ENCODE measurements at places on chromosomes 5 and 9.
A peak's percentile ranks its signal among the peaks of the same experiment; 100 is the strongest.

DNA sequence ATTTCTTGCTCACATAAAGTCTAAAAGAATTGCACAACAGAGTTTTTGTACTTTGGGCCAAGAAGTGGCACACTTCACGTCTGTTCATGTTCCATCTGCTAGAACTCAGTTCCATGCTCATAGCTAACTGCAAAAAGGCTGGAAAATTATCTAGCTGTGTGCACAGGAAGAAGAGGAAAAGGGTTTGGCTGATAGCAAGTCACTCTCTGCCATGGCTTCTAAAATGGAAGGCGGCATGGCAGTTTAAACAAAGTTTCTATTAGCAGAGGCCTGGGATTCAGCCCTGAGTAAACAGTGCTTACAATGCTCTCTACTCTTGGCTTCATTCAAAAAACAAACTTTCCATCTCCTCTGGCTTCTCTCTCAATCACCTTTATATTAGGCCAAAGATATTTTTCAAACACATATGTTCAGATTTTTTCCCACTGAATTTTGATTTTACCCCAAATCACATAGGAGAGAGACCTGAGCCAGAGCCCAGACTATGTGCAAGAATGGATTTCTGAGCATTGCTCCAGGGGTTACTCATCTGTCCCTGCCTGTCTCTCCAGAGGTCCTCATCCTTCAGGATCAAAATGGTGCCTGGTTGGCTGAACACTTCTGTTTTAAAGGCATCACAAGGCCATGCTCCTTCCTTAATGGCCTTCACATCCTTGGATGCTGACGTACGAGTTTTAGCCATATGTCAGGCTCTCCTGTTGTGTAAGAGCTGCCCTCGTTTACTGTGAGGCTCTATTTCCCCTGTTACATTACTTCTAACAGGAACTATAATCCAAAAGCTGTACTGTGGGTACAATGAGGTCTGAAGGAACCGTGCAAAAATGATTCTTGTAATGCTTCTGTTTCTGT, 226.6 kb downstream of the SAXO1 start:
- DNase-seq = no peak

DNA sequence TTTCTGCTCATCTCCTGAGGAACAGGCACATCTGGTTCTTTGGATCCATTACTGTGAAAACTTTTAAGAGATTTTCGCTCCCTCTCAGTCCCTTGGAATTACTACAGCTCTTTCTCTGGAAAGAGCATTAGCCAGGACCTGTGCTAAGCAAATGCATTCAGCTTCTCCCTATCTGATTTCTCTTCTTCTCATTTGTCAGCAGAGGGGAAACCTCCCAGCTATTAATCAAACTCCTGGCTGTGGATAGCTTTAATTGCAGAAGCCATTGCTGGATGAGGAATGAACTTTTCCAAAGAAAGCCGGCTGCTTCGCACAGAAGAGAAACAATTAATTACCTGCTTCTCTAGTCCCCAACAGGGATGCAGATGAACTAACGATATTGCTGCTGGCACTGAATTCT, 37.9 kb downstream of the TLR4 start:
- DNase-seq = no peak

GRCh38 chr5:81292130-81292529, 9.3 kb upstream of the ZCCHC9 start:
- no peak for DNase-seq

GRCh38 chr5:138528208-138528607, 14.8 kb downstream of the ETF1 start:
- DNase-seq = no peak

GRCh38 chr5:22892441-22892840, 39.3 kb upstream of the CDH12 start:
- no peak for DNase-seq

- no peak for DNase-seq
These were observed 86.5 kb downstream of the EGFLAM start for GRCh38 chr5:38344891-38345290.

DNA sequence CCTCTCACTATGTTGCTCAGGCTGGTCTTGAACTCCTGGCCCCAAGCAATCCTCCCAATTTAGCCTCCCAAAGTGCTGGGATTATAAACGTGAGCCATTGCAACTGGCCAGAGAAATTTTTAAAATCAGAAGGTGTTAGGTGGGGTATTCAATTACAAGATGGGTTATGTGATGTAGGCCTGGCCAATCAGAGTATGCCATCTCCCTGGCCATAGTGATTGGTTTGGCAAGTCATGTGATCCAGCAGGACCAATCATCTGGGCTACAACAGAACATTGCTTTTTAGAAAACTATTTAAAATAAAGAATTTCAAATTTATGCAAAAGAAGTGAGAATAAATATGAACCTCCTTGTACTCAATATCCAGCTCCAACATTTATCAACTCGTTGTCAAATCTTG, 22.4 kb downstream of the NMRK1 start:
- DNase-seq = no peak

- DNase-seq = no peak
These were observed 74.8 kb downstream of the NEK6 start for GRCh38 chr9:124332361-124333202.

GRCh38 chr5:163565492-163565891, 60.1 kb downstream of the MAT2B start:
- DNase-seq = no peak

DNA sequence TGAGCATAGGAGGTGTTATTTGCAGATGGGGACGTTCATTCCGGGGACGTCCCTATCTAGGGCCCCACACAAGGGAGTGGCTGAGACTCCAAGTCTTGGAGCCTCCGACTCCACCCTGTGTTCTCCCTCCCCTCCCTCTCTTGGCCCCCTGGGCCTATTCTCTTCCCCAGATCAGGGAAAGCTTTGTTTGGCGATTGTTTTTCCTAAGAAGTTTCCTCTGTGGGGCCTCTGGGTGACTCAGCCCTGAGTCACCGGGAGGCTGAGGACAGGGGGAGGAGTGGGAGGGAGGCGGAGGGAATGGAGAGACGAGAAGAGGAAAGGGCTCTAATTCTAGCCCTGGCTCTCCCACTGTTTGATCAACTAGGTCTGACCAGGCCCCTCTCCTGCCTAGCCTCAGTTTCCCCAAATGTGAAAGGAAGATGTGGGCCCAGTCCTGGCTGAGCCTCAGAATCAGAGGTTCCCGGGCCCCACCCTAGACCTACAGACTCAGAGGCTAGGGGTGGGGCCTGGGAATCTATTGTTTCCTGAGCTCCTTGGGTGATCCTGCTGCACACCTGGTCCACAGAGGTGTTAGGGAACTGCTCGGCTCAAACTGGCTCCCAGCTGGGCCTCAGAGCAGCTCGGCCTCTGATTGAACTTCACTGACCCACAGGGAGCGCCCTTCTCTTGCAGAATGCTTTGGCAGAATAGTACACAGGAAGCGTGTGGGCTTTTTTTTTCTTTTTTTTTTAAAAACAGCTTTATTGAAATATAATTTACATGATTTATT, 19.2 kb downstream of the GSN start:
- peak; percentile 78 for DNase-seq

DNA sequence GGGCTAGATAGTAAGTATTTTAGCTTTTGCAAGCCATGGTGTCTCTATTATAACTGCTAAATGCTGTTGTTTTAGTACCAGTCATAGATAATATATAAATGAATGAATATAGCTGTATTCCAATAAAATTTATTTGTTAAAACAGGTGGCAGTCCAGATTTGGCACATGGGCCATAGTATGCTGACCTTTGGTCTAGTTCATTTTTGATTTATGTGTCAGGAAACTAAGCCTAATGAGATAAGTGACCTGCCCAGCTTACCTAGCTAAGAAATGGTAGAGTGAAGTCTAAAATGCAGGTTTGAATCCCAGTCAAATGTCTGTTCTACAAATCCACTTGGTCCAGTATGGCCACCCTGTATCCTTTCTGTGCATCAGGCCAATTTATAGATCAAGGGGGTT, 139.3 kb downstream of the ALDH1A1 start:
- DNase-seq = no peak

- DNase-seq = no peak
These were observed 146.9 kb downstream of the KIAA0825 start for GRCh38 chr5:94471521-94471920.

DNA sequence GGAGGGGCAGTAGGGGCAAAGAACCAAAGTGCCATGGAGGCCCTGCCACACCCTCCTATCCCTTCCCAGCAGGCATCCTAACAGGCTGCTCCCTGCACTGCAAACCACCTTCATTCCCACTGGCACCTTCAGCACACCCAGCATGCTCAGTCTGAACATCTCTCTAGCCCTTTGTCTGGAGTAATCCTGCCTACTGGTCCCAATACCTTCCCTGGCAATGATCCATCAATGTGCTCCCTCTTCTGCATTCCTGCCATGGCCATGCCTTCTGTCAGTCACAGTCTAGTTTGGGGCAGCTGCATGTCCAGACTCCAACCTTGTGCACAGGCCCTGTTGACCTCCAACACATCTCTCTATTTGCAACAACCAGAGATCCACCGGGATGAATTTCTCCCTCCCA, 4.9 kb downstream of the MACROH2A1 start:
- DNase-seq = no peak

GRCh38 chr9:79471580-79472543, 99.9 kb upstream of the TLE4 start:
- peak; percentile 36 for DNase-seq

DNA sequence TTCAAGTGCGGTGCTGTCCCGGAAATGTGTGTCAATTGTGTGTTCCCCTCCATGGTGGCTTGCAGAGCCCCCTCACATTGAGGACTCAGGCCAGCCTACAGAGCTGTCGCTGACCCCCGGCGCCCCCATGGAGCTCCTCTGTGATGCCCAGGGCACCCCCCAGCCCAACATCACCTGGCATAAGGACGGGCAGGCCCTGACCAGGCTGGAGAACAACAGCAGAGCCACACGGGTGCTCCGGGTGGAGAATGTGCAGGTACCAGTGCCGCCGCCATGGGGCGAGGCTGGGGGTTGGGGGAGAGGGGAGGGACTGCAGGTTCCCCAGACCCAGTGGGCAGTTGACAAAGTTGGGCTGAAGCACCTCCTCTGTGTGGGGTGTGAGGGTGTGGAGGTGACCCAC, 50.4 kb upstream of the ASS1 start:
- no peak for DNase-seq

DNA sequence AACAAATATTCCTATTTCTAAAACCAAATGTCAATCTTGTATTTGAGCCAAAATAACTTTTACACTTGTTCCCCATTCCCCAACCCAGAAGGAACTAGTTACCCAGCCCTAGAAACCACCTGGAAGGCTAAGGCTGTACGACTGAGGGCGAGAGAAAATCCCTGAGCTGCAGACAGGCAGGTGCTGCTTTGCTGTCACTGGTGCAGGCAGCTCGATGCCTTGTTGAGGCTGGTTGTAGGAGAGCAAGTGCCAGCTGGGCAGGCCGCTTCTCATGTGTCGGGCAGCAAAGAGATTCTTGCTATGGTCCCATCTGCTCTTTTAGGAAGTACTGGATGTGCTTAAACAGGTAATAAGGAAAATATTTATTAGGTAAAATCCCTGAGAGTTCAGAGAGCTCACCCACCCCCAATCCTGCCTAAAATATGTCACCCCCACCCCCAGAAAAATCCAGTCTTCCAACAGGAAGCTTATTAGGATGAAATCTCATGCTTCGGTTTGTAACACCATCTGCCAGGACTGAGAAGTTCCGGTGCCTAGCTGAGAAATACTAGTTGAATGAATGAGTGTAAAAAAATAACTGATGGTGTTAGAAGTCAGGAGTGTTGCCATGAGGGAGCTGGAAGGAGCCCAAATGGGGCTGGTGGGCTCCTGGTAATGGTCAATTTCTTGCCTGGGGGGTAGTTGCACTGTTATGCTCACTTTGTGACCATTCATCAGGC, 91.1 kb upstream of the DMRT1 start:
- no peak for DNase-seq

GRCh38 chr5:111422747-111423720, 89.3 kb downstream of the STARD4 start:
- DNase-seq = no peak

DNA sequence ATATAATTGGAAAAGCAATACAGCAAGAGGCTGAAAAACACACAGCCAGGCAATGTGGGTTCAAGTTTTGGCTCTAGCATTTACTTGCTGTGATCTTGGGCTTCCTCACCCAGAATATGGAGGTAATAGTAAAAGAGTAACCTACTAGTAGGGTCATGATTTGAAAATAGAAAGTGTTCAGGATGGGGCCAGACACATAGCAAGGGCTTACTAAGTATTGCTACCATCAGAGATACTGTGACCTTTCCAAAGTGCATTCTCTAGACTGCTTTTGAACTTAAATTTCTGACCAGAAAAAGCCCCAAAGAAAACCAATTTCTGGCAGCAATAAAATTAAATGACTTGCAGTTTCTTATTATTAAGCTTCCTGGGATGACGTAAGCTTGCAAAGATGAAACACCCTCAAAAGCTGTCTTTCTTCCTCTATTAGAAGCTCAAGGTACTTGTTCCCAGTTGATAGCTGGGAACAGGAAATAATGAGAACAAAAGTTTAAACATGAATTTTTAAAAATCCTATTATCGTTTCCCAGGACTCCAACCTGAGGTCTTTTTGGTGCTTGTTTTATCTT, 20.3 kb downstream of the SLC45A2 start:
- DNase-seq = no peak

DNA sequence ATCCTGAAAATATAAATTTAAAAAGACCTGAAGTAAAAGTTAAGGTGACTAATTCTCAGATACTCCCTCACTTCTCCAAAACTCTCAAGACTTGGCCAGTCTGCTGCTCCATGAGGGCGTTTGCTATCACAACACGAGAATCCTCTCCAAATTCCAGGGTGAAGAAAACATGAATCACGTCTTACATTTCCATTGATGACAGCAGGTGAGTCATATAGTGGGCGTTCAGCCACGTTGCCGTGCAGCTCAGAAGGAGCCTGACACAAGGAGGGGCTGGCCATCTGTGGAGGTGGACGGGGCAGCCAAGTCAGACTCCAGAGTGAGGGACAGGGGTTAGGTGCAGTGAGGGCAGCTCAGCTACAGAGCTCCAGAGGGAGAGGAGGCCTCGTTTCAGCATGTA, 555.1 kb upstream of the ADAMTS16 start:
- no peak for DNase-seq

DNA sequence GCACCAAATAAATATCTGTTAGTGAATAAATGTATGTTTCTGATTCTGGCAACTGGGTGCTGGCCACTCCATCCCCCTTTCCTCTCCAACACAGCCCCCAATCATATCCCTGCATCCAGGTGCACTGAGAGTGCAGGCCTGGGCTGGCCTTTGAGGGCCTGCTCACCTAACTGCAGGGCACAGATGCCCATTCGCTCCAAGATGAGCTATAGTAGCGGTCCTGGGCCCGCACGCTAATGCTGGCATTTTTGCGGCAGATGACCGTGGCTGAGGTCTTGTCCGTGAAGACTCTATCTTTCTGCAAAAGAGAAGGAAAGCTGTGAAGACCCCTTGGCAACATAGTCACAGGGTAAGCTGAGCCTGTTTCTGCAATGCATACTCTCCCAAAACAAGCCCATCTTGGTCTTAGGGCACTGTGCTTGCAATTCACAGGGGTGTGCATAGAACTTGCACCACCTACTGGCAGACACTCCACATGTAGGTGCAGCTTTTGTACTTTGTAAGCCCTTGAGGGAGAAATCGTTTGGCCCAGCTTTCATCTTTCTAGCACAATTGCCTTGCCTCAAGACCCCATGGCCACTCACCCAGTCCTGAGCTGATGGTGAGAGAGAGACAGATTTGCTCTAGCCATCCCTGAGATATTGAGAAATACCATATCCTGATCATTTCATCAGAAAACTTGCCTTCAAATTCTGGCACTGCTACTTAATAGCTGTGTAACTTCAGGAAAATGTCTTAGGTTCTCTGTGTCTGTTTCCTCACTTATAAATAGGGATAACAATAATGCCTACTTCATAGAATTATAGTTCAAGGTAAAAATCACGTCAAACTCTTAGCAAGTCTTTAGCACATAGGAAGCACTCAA, 13.5 kb downstream of the IL12B start:
- peak; percentile 79 for DNase-seq

- peak; percentile 60 for DNase-seq
These were observed 7.3 kb downstream of the CRHBP start for GRCh38 chr5:76960004-76960625.
